Activated CD4-positive, CD25-positive, alpha-beta regulatory T cell (primary cell): ENCODE measurements at places on chromosomes 7 and 10.

GRCh38 chr7:140592964-140593671 lies 47.5 kb downstream of the DENND2A start:
- no peak for DNase-seq

DNA sequence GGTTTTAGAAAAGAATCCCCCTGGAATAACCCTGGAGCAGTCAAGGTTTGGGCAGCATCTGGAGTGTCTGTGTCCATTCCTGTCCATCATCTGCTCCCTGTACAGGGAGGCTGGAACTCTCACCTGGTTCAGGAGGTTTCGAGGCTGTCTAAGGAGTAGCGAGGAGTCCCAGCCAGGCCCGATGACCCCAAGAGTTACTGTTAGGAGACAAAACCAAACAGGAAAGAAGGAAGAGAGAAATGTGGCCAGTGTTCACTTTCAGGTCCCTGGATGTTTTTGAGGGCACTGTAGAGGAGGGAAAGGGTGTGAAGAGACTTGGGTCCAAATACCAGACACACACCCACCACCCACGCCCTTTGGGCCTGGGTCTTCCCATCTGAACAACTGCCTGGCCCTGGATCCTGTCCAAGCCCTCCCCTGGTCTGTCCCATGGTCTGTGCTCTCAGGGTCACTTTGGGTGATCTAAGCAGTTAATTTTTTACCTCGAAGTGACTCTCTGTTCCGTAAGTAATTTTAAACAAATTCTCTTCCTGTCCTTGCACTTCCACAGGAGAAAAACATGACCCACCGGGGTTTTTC lies 117.1 kb downstream of the ZMIZ1 start:
- DNase-seq: no peak

- DNase-seq: no peak
These were observed 185.7 kb downstream of the STK31 start for GRCh38 chr7:23895666-23896096.

DNA sequence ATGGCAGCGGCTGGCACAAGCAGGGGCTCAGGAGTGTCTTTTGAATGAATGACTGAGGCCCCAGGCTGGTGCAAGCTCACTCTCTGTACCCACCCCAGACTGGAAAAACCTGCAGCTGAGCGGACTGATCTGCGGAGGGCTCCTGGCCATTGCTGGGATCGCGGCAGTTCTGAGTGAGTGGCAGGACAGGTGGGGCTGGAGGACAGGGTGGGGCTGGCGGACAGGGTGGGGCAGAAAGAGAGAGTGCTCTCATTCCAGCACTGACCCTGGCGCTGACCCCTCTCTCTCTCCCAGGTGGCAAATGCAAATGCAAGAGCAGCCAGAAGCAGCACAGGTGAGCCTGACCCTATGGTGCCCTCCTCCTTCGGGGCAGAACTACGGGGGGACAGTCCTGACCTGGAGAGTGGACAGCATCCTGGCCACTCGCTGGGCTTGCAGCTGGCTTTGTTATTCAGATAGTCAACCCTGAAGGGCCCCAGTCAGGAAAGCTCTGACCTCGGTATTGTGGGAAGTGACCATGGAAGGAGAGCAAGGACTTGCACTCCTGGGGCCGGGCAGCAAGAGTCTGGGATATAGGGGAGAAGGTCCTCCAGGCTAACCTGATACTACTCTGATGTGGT lies 4.1 kb downstream of the FXYD4 start:
- DNase-seq: no peak

GRCh38 chr10:119750391-119751230 lies 24.8 kb downstream of the INPP5F start:
- no peak for DNase-seq
